ENCODE measurements at places on chromosomes 1 and 21.

DNA sequence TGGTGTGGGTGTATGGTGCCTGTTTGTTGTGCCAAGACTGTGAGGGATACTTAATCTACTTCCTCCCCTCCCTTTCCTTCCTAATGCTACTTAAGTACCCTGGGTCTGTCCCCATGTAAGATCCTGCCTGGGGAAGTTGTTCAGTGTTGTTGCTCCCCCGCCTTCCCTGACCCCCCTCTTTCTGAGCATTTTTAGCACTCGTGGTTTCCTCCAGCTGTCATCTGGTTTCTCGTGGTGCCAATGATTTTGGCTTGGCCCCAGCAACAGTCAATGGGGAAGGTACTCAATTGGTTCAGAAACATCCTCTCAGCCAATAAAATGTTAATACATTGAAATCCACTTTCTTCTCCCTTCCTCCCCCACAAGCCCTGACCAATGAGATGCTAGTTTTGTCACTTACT is 8.0 kb upstream of the B4GALT3 start:
- H3K4me1 ChIP-seq: peaks cover 78% of the 10 kb centered on the region
- DNase-seq: peak; percentile 94
- H3K27ac ChIP-seq: peak overlapping the region; percentile 94
- peak overlapping the region; percentile 67 for H3K4me3 ChIP-seq

GRCh38 chr1:17795836-17796645 is 40.9 kb downstream of the ACTL8 start:
- no peaks in the 10 kb centered on the region for H3K4me1 ChIP-seq
- H3K36me3 ChIP-seq: no peaks in the 10 kb centered on the region
- no peak overlapping the region for H3K4me3 ChIP-seq
- peaks cover 13% of the 10 kb centered on the region for H3K27me3 ChIP-seq
- no peak overlapping the region for H3K27ac ChIP-seq
- no peak for DNase-seq

DNA sequence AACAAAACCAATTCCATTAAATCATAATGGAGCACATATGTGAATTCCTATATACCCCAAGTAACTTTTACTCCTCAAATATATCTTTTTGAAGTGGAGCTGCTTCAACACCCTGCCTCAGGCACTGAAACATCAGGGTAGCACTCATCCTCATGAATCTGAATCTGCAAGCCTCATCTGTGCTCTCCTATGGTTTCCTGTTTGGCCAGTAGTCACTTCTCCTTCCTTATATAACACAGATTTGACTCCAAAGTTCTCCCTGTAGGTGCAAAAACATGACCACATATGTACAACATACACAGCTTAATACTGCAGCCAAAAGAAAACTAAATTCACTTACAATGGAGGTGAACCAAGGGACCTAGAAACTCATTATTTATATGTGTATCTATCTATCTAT is 7.2 kb downstream of the TRIT1 start:
- DNase-seq: no peak

DNA sequence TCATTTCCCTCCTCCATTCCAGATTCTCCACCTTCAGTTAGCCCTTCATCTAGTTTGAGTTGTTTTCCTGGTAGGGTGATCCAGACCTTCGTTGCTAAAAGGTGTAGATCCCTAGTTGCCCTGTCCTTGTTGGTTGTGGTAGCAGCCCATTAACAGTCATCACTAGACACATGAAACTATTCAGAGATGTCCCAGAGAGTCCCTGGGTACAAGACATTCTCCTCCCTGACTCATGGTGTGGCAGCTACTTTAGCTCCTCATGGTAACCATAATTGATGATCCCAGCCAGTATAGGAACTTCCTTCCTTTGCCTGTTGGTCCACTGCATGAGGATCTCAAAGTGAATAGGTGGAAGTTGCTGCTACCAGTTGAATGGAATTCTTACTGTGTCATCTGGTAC is 6.0 kb upstream of the SH2D2A start:
- H3K36me3 ChIP-seq: no peaks in the 10 kb centered on the region
- H3K27me3 ChIP-seq: no peaks in the 10 kb centered on the region
- no peak for DNase-seq
- H3K4me1 ChIP-seq: peaks cover 21% of the 10 kb centered on the region
- H3K4me3 ChIP-seq: no peak overlapping the region

GRCh38 chr1:53091841-53092645 is 30.0 kb downstream of the PODN start:
- no peak overlapping the region for H3K27ac ChIP-seq
- no peaks in the 10 kb centered on the region for H3K36me3 ChIP-seq
- H3K4me1 ChIP-seq: no peaks in the 10 kb centered on the region

DNA sequence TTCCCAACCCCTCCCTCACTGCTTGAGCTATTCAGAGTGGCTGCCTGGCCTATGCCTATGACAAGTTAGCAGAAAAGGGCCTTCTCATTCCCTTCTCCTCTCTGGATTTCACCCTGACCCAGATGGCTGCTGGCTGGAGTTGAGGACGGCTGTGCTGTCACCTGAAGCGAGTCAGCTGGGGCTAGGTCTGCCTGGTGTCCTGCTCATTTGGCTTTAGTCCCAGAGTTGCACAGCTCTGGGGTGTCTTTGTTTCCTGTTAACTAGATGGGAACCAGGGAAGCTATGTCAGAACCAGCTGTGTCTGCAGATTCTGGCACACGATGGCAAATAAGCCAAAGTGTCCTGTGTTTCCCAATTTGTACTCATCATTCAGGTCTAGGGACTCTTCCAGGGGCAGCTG is 52.9 kb downstream of the CNIH3 start:
- H3K4me3 ChIP-seq: no peak overlapping the region
- DNase-seq: no peak
- no peaks in the 10 kb centered on the region for H3K4me1 ChIP-seq
- no peak overlapping the region for H3K27ac ChIP-seq
- H3K27me3 ChIP-seq: no peaks in the 10 kb centered on the region
- H3K36me3 ChIP-seq: no peaks in the 10 kb centered on the region

DNA sequence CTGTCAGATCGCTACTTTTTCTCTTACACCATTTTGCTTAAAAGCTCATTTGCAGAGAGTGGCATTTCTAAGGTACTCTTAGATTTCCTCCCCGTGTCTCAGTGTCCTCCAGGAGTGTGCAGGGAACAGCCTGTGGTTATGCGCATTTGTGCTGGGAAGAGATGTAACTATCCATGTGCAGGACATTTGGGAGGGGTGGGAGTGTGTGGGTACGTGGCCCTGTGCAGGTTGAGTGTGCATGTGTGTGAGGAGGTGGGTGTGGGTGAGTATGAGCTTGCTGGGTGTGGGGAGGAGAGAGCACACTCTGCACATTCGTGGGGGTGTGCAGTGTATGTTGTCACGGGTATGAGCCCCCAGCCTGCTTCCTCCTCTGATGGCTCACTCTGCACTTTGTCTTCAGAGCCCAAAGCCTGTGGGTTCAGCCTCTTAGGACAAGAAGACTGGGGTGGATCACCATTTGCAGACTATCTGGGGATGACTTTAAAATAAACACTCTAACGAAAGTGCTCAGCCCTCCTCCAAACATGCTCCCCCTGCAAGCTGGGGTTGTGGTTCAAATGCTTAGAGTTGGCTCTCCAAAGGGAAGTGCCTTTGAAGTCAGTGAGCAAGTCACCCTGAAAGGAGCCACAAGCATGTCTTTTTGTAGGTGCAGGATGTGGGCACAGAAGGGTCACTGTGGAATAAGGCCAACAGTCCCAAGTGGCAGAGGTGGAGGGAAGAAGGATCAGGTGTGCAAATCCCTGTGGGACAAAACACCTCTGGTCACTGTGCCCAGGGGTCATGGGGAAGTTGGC is 295.4 kb downstream of the RRAGC start:
- peaks cover 30% of the 10 kb centered on the region for H3K27me3 ChIP-seq
- DNase-seq: peak; percentile 15
- no peak overlapping the region for H3K27ac ChIP-seq

- H3K4me1 ChIP-seq: no peaks in the 10 kb centered on the region
- no peaks in the 10 kb centered on the region for H3K27me3 ChIP-seq
- H3K36me3 ChIP-seq: no peaks in the 10 kb centered on the region
- H3K4me3 ChIP-seq: no peak overlapping the region
- DNase-seq: no peak
Observed at GRCh38 chr1:19812875-19813642, 2.0 kb downstream of the RNF186 start.

DNA sequence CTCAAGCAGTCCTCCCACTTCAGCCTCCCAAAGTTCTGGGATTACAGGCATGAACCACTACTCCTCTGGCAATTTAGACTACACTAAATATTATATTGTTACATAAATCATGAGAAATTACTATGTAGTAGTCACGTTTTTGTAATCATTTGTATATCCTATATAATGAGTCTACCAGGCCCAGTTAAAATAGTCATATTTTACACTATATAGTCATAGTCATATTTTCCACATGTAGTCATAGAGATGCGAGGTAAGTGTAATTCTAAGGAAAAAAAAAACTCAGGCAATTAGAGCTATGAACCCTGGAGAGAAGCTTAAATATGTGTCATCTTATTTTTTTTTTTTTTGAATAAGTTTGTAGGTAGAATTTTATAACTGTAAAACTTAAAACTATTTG is 90.0 kb downstream of the FNBP1L start:
- no peaks in the 10 kb centered on the region for H3K36me3 ChIP-seq
- DNase-seq: no peak
- H3K27me3 ChIP-seq: peaks cover 2% of the 10 kb centered on the region
- H3K27ac ChIP-seq: no peak overlapping the region
- peaks cover 1% of the 10 kb centered on the region for H3K4me1 ChIP-seq
- no peak overlapping the region for H3K4me3 ChIP-seq

- H3K4me1 ChIP-seq: no peaks in the 10 kb centered on the region
- no peak for DNase-seq
- no peaks in the 10 kb centered on the region for H3K36me3 ChIP-seq
Observed at GRCh38 chr1:107262467-107263286, 121.8 kb downstream of the NTNG1 start.

- no peak overlapping the region for H3K4me3 ChIP-seq
- peaks cover 2% of the 10 kb centered on the region for H3K36me3 ChIP-seq
- no peaks in the 10 kb centered on the region for H3K27me3 ChIP-seq
Observed at GRCh38 chr1:86860424-86860823, 53.5 kb downstream of the SELENOF start.

GRCh38 chr1:68516066-68516465 is 19.2 kb upstream of the DEPDC1 start:
- no peak overlapping the region for H3K4me3 ChIP-seq
- H3K36me3 ChIP-seq: no peaks in the 10 kb centered on the region
- no peak for DNase-seq

- no peaks in the 10 kb centered on the region for H3K36me3 ChIP-seq
- no peak overlapping the region for H3K27ac ChIP-seq
- H3K4me3 ChIP-seq: no peak overlapping the region
- H3K27me3 ChIP-seq: no peaks in the 10 kb centered on the region
Observed at GRCh38 chr1:245678860-245679411, 524.2 kb downstream of the KIF26B start.

DNA sequence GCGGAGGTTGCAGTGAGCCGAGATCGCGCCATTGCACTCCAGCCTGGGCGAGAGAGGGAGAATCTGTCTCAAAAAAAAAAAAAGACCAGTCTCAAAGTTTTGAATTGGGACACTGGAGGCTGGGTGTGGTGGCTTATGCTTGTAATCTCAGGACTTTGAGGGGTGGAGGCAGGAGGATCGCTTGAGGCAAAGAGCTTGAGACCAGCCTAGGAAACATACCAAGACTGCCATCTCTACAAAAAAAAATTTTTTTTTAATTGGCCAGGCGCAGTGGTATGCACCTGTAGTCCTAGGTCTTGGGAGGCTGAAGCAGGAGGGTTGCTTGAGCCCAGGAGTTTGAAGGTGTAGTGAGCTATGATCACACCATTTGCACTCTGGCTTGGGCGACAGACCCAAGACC is 3.9 kb downstream of the ZBTB8B start:
- no peak overlapping the region for H3K4me3 ChIP-seq
- H3K36me3 ChIP-seq: no peaks in the 10 kb centered on the region
- H3K4me1 ChIP-seq: peaks cover 13% of the 10 kb centered on the region
- no peak for DNase-seq

DNA sequence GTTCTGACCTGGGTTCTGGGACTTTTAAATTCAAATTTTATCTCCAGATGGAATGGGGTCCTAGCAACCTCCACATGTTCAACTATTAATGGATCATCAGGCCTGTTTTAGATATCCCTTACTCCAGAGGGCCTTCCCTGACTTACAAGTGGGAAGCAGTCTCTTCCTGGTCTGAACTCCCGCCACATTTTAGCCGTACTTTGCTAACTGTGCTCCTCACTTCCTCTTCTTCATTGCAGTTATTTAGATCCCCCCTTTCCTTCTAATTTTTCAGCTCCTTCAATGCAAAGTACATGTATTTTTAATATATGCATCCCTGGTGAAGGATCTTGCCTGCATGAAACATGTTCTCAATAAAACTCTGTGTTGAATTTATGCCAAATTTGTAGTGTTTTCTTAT is 3.7 kb downstream of the CD1A start:
- no peak for DNase-seq
- no peak overlapping the region for H3K27ac ChIP-seq
- no peaks in the 10 kb centered on the region for H3K36me3 ChIP-seq
- H3K4me3 ChIP-seq: no peak overlapping the region
- H3K27me3 ChIP-seq: peaks cover 32% of the 10 kb centered on the region

GRCh38 chr21:33127154-33127867 is 57.4 kb downstream of the OLIG1 start:
- no peak overlapping the region for H3K27ac ChIP-seq
- H3K4me3 ChIP-seq: peak overlapping the region; percentile 55
- no peaks in the 10 kb centered on the region for H3K36me3 ChIP-seq
- H3K27me3 ChIP-seq: no peaks in the 10 kb centered on the region
- DNase-seq: peak; percentile 84
- peaks cover 4% of the 10 kb centered on the region for H3K4me1 ChIP-seq

DNA sequence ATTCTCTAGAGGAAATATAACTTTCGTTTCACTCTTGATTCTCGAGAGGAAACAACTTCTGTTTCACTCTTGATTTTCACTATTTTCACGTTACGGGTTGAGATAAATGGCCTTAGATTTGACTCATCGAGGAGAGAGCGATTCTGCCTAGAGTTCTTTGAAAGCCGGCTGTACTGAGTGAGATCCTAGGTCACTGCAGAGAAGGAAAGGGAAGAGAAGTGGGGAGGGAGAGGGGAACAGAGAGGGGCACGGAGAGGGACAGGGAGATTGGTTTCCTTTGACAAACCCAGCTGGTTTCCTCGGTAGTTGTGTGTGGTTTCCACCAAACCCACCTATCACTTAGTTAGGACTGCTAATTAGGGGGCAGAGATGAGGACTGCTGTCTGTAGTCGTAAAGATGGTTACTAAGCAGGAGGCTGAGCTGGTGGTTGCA is 21.6 kb upstream of the GPR137B start:
- peak; percentile 33 for DNase-seq
- no peaks in the 10 kb centered on the region for H3K27me3 ChIP-seq
- no peak overlapping the region for H3K27ac ChIP-seq

DNA sequence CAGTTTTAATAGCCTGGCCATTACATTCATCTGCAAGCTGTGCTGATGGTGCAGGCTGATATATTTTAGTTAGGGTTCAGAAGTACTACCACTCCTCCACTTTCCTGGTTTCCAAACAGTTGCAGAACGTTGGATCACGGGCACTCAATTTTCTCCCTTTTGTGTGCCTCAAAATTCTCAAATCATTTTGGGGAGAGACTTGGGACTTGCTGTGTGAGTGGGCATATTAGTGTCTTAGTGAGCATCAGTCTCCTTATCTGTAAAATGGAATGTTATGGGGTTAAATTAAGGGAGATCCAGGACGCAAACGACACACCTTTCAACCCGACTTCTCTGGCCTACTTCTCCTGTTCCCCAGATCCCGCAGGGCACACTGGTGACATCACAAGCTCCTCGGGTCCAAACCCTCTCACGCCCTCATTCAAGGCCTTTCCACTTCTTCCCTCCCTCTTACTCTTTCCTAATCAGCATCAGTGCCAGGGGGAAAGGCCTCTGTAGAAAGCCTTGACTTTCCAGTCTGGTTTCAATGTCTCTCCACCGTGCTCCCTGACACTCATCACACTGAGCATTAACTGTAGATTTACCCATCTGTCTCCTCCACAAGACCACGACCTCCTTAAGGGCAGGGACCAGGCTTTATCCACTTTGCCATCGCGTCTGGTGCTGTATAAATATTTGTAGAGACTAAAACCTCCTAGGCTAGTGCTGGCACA is 1.2 kb downstream of the PIGP start:
- peak overlapping the region; percentile 86 for H3K27ac ChIP-seq
- peak; percentile 8 for DNase-seq
- peaks cover 33% of the 10 kb centered on the region for H3K4me1 ChIP-seq

All from activated naive CD4-positive, alpha-beta T cell treated with anti-CD3 and anti-CD28 coated beads for 36 hours (primary cell).